Left renal cortex interstitium (tissue), 4 donors: ENCODE measurements at places on chromosomes 1 and 21. TPM values are rescaled to one million over a fixed set of nuclear protein-coding genes. Genes with fewer than 3 reads are reported as not detected.

NME7 gene
- 150 TPM for polyA plus RNA-seq

BTBD19 gene
- polyA plus RNA-seq = 25.0 TPM

FAF1 gene
- 67.7 TPM for polyA plus RNA-seq

- DNase-seq = no peak
These were observed 60.5 kb upstream of the CR2 start for GRCh38 chr1:207393610-207394009.

GRCh38 chr1:151988405-151988923 is 5.2 kb downstream of the S100A10 start:
- DNase-seq = no peak

DNA sequence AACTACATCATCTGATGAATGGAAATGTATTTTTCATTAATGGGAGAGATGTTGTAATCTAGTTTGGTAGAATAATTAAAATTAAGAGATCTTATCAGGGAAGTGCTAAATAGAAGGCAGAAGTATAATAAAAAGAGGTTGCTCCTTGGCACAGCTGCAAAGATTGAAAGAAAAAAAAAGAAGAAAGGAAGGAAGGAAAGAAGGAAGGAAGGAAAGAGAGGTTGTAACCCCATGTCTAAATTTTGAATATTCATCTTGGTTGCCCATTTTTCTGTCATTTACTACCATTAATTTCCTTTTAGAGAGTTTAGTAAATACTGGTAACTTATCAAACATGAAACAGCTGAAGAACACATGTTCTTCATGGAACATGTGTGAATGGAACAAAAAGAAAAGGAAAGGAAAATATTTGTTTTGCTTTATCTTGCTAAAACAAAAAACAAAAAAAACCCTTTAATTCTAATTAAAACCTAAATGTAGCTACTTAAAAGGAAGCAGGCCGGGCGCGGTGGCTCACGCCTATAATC is 10.5 kb upstream of the MDM4 start:
- DNase-seq = no peak

DNA sequence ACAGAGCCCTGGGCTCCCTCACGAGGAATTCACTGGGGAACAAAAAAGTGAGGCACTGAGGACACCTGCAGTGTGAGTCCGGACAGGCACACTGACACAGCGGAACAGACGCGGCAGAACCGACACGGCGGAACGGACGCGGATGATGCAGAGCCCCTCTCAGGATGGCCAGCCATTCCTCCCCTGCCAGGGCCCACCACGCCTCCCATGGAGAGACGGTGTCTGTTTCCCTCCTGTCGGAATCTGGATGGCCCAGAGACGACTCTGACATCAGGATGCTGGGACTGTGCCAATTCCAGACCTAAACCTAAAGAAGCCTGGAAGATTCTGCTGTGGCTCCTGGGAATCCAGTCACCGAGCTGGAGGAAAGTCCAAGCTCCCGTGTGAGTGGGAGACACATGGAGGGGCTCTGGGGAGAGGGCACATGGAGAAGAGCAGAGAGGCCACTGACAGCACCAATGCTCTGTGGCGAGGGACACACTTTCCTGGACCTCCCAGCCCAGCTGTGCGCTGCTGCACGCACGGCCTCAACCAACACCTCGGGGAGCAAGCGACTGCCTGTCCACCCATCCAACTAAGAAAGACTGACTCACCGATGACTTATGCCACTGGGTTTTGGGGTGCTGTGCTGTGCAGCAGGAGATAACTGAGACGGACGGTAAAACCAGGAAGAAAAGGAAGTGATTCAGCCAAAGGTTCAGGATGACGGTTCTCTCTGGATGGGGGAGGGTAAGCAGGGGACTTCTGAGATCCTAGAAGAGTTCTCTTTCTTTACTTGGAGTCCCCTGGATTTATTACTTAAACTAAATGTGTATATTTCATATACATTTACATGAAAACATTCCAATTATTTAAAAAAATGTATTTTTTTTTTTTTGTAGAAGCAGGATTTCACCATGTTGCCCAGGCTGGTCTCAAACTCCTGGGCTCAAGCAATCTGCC is 23.3 kb downstream of the ZBTB17 start:
- no peak for DNase-seq

DNA sequence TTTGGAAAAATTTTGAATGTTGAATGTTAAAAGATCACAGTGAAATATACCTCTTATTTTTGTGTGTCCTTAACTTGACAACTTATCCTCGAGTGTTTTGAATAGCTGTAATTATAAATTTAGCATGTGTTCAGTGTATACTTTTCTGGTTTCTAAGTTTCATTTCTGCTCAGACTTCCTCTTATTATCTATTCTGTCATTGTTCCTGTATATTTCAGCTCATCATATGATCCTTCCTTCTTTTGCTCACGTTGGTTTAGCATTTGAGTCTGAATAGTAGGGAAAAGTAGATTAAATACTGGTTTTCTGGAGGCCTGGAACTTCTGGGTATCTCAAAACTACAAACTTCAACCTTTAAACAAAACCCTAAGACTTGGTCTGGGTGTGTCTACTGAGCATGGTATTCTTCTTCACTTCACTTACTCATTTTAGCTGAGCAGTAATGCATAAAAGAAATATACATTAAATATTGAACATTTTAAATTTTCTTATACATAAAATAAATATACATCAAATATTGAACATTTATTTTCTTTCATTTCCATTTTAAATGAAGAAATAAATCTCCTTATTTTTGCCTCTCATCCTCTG is 3.3 kb upstream of the ATP6V1G3 start:
- DNase-seq = no peak

GRCh38 chr1:942864-943533 is 16.1 kb downstream of the NOC2L start:
- no peak for DNase-seq

DNA sequence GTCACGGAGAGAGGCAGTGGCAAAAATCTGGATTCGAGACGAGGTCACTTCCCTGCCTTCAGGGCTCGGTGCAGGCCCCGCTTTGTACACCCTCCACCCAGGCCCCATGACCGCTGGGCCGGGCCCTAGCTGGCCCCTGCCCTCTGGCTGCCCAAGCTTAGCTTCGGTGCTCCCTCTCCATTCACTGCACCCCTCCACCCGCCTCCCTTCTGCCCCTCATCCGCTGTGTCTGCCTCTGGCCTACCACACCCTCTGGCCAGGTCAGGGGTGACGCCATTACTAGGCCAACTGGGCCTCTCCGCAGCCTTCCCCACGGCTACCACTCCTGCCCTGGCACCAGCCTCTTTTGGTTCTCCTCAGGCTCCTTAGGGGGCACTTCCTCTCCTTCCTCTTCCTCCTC is 528 bp upstream of the CD164L2 start:
- DNase-seq = no peak

DNA sequence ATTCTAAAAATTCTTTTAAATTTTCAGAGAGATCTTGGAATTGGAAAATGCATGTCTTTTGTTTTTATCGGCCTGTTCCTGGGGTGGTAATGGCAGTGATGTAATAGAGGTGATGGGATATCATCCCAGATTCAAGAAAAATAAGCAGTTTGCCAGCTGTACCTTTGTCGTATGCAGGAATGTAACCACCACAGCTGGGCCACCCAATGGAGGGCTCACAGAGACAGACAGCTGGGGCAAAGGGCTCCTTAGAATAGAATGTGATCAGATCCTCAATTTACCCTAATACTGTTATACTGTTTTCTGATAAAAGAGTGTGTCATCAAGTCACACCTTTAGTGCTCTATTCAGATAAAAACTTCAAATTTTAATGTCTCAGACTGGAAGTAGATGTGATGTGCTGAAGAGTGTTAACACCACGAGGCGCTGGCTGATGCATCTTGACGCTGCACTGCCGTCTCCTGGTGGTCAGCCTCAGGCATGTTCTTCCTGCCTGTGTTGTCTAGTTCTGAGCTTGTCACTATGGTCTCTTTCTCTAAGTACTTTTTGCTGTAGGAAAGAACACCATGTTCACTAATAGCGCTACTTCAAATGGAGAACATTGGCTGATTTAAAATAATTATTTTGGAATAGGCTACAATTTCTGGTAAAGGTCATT is 78.8 kb downstream of the C1orf21 start:
- no peak for DNase-seq
